ENCODE measurements at places on chromosomes 2 and 18.

DNA sequence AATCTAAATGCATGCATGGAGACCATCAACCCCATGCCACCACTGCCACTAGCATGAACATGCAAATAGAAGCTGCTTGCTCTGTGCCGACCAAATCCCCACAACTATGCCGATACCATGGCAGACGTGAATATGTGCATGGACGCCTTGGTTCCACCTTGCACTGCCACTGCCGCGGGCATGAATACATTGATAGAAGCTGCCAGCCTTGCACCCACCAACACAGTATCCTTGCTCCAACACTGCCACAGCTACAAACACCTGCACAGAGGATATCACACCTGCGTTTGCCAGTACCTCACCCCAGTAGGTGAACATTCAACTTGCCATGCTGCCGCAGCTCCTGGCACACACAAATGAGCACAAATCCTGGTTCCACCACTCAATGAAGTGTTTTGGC lies 527.4 kb upstream of the REG3G start:
- peak; percentile 42 for DNase-seq

- DNase-seq, result no peak
These were observed 57.3 kb upstream of the KLF7 start for GRCh38 chr2:207223051-207223450.

- DNase-seq, result no peak
These were observed 14.4 kb upstream of the FHL2 start for GRCh38 chr2:105413206-105413605.

- DNase-seq, result peak; percentile 79
These were observed 68.7 kb upstream of the ACSL3 start for GRCh38 chr2:222792001-222792611.

- no peak for DNase-seq
These were observed 39.1 kb upstream of the TWIST2 start for GRCh38 chr2:238808761-238809160.

DNA sequence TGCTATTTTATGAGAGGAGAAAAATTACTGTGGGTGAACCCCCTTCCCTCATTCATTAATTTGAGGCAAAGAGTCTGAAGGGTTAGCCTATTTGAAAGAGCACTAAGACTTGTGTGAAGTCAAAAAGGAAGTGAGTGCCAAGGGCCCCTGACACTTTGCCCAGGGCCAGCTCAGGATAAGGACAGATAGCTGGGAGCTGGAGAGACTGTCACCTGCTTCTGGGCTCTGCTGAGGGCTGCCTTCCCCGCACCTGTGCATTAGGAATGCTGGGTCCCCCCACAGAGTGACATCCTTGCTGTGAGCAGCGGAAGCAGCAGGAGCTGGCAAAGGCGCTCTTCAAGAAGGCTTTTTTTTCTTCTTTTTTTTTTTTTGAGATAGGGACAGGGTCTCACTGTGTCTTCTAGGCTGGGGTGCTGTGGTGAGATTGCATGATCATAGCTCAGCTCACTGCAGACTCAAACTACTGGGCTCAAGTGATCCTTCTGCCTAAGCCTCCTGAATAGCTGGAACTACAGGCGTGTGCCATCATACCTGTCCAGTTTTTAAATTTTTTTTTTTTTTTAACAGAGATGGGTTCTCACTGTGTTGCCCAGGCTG lies 148.3 kb downstream of the AQP4 start:
- no peak for DNase-seq

DNA sequence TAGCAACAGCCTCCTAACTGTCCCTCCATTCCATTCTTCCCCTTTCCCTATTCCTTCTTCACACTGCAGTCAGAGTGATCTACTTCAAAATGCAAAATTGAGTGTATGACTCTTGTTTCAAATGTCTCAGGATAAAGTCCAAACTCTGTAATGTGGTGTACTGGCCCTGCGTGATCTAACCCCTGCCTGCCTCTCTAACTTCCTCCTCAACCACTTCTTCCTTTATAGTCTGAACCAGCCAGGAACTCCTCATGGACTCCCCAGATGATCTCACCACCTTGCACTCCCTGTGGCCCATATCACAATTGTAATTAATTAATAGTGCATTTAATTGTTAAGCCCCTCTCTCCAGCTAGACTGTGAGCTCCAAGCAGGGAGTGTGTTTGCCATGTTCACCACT lies 3.1 kb upstream of the B3GNT2 start:
- no peak for DNase-seq

DNA sequence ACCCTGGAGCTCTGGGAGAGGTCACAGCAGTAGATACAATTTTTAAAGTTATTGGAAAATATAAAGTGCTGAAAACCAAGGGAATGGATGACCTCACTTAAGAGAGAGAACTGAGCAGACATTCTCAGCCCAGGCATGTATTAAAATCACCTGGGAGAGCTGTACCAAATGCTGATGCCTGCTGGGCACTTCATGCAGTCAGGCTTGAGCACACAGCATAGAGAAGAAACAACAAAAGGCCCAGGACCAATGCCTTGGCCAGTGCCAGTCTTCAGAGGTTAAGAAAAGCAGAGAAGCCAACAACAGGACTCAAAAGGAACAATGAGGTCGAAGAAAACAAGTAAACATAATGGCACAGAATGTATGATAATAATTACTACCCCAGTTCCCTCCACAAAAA lies 211.8 kb downstream of the L3MBTL4 start:
- DNase-seq, result no peak

GRCh38 chr2:85744741-85745601 lies 8.8 kb upstream of the ATOH8 start:
- DNase-seq, result no peak

DNA sequence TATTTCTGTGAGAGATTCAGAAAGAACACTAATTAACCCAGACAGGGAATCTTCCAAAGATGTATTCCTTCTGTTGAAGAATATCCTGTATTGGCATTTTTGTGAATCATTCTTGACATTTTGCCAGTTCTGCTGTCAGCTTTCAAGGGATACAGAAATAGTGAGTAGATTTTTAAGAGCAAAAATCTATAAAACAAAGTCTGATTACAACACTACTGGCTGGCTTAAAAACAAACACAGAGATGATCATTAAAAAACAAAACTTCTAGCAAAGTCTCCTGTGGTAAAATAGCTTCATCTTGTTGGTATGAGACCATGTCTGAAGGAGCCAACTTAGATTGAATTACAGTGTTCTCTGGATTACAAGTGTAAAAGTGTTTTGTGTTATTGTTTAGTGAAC lies 866.3 kb upstream of the KLHL29 start:
- DNase-seq, result no peak

- peak; percentile 82 for DNase-seq
These were observed 26.4 kb upstream of the FZD7 start for GRCh38 chr2:202007015-202007982.

GRCh38 chr2:101793277-101793969 lies 95.9 kb downstream of the MAP4K4 start:
- DNase-seq, result no peak

- no peak for DNase-seq
These were observed 5.6 kb upstream of the EML4 start for GRCh38 chr2:42163444-42164045.

DNA sequence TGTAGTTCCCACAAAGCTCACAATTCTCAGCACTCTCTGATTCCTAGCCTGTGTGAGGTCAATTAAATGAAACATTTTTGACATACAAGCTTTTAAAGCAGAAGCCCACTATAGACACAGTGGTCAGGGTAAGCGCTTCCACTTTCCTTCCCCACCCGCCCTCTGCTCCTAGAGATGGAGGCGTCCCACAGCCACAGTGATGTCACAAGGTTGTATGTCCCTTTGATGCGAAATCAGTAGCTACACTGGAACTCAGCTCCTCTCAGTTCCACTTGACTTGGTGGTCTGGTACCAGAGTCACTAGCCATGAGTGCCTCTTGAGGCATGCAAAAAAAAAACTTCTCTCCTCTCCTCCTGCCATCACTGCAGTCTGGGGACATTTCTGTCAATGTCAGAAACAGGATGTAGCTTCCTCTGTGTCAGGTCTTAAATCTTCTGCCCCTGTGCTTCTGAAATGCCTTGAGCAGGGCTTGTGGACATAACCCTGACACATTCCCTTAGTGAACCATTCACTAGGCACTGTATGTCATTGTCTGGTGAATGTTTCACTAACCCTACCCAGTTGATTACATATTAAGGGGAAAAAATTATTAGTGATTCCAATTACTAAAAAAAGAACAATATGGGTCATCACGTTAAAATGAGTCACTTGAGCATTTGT lies 7.8 kb downstream of the SULT1C4 start:
- no peak for DNase-seq

DNA sequence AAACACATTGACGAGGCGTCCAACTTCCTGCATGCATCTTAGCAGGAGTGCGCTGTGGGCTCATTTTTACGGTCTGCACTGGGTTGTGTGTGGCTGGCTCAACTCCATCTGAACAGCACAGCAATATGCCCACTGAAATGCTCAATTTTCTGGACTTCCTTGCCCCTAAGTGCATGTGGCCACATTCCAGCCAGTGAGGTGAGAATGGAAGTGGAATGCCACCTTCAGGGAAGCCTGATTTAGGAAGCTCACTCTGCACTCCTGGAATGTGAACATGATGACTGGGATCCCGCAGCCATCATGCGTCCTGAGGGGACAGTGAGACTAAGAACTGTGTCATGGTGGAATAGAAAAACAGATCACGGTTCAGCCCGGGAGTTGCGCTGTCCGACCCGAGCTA lies 76.2 kb downstream of the PSMG2 start:
- DNase-seq, result no peak

DNA sequence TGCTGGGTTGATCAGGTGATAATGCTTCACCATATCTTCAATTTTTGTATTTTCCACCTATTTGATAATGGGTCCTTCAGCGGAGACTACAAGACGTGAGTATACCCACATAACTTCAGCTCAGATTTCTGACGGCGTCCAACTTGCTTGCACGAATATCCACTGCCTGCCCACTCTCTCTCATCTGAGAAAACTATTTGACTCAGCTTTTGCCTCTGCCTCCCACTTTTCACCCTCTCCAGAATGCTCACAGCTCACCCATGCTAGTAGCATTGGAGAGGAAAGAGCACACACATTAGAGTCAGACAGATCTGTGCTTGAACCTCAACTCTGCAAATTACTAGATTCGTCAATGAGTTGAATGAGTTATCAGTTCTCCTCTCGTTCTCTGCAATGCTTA lies 166.8 kb downstream of the BCL2 start:
- no peak for DNase-seq

DNA sequence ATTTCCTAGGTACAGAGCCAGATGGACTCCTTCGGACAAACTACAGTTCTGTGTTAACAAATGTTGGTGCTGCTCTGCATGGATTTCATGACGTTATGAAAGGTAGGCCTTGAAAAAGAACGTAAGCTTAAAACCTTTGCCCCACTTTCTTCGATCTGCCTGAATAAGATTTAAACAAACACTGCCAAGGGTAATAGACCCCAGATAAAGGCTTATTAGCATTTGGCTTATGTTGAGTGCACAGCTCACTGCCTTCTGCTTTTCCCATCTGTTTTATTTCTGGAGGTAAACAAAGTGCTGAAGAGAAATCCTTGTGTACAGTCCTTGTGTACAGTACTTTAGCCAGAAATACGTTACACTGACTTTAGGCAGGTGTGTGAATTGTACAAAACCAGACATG lies 50.0 kb upstream of the STON1 start:
- DNase-seq, result no peak

- DNase-seq, result no peak
These were observed 7.6 kb downstream of the CYP26B1 start for GRCh38 chr2:72139874-72140620.

- no peak for DNase-seq
These were observed 68.5 kb downstream of the COPS8 start for GRCh38 chr2:237154082-237154638.

Measured in Right ventricle myocardium inferior (tissue), 1 donor.